ENCODE measurements at places on chromosomes 16 and 17.

GRCh38 chr17:9886141-9886930, 18.7 kb downstream of the RCVRN start:
- DNase-seq = no peak

GRCh38 chr17:63498626-63499195, 21.9 kb downstream of the ACE start:
- DNase-seq = no peak

DNA sequence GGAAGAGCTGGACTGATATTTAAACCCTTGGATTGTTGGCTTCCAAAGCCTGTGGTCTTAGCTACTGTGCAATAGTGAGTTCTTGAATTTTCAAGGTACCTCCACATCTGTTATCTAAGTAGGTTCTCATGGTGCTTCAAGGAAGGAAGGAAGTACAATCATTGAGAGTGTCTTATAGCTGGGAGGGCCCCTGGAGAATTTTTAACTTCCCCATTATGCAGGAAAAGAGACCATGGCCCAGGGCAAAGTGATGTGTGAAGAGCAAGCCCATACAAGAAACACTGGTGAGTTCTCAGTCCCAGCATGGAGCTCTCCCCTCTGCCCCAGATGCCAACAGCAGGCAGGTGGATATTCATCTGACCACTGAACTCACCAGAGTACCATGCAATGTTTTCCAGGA, 169.0 kb upstream of the IRX6 start:
- no peak for DNase-seq

DNA sequence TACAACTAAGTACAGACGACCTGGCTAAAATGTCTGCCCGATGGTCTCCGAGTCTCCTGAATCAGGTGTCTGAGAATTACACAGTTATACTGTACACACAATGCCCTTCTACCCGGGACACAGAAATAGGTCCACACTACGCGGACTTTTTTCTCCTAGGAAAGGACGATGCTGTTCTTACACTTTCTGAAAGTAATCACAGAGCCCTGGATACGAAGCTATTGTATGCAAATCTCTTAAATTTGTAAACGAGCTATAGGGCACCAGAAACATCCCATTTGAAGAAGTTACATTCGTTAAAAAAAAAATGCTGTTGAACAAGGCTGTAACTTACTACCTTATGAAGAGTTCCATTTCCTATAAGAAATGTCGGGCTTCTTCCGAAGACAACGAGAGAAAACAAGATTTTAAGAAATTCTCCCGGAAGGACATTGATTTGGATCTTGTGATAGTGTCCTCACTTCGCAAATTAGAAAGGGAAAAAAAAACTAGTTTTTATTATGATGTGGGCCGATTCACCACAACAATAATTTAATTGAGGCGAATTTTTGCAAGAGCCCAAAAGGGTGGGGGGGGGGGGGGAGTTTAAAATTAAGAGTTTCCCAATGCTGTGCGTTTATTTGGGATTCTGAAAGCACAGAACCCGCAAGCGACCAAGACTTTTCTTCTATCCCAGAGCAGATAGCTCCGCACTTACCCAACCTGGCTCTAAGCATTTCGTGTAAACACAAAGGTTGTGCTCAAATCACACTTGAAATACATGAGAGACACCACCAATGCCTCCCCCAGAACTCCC, 1.5 kb upstream of the SOX9 start:
- DNase-seq = no peak

DNA sequence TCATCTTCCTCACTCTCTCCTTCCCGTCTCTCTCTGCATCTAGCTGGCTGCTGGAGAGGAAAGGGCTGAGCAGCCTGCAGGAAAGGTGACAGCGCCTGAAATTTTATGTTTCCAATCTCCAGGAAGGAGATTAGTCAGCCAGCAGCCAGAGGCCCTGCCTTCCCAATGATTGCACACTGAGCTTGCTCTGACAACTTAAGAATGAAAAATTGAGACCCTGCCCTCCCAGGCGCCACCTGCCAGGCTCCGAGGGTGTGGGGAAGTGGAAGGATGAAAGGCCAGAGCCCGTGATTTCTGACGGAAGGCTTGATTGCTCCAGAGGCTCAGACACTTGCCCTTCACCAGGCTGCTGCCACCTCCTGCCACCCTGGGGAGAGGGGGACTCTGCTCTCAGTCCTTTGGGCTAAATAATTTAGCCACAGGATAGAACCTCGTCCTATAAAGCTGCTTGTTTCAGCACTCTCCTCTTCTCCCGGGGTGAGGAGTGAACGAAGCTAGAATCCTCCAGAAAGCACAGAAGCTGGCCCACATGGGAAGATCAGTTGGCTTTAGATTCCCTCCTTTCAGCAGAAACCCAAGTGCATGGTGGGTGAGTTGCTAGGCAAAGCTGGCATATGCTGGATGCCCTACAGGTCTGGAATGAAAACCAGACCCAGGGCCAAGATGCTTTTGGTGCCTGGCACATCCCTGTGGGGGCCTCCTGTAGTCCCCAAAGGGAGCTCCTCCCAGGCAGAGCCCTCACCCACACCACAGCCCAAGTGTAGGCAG, 33.5 kb downstream of the GRIN2C start:
- no peak for DNase-seq

GRCh38 chr16:75087375-75087979, 29.1 kb downstream of the LDHD start:
- DNase-seq = no peak

DNA sequence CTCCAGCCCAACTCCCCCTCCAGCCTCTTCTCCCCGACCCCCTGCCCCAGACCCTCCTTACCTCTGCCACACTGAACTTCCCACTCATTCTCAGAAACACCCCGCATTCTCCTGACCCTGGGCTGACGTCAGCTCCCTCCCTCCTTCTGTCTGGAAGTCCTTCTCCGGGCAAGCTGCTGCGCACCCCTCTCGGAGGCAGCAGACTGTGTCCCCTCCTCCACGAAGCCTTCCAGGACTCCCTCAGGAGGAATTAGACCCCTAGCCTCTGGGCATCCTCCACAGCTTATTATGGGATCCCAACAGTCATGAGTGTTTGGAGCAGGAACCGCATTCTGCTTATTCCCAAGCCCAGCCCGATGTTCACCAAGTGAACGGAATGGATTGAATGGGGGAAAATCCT, 3.4 kb upstream of the RPL38 start:
- no peak for DNase-seq
